ENCODE measurements at places on chromosomes 5 and 9.

- DNase-seq, result no peak
These were observed 687.8 kb downstream of the SLCO4C1 start for GRCh38 chr5:101608322-101608721.

GRCh38 chr5:36722900-36723299 lies 116.5 kb downstream of the SLC1A3 start:
- no peak for DNase-seq

DNA sequence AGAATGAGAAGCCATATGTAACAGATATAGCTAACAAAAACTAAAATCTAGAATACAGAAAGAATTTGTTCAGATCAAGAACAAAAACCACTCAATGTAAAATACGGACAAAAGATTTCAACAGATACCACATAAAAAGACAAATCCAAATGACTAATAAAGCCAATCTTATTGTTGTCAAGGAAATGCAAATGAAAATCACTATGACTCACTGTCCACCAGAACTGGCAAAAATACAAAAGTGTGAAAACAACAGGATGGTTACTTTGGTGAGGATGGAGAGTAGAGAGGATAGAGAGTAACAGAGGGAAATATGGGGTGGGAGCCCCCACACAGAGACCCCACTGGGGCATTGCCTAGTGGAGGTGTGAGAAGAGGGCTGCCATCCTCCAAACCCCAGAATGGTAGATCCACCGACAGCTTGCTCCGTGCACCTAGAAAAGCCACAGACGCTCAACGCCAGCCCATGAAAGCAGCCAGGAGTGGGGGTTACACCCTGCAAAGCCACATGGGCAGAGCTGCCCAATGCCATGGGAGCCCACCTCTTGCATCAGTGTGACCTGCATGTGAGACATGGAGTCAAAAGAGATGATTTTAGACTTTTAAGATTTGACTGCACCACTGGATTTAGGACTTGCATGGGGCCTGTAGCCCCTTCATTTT lies 15.2 kb upstream of the RHOBTB3 start:
- no peak for DNase-seq

- no peak for DNase-seq
These were observed 83.6 kb downstream of the ERMP1 start for GRCh38 chr9:5749306-5749705.

DNA sequence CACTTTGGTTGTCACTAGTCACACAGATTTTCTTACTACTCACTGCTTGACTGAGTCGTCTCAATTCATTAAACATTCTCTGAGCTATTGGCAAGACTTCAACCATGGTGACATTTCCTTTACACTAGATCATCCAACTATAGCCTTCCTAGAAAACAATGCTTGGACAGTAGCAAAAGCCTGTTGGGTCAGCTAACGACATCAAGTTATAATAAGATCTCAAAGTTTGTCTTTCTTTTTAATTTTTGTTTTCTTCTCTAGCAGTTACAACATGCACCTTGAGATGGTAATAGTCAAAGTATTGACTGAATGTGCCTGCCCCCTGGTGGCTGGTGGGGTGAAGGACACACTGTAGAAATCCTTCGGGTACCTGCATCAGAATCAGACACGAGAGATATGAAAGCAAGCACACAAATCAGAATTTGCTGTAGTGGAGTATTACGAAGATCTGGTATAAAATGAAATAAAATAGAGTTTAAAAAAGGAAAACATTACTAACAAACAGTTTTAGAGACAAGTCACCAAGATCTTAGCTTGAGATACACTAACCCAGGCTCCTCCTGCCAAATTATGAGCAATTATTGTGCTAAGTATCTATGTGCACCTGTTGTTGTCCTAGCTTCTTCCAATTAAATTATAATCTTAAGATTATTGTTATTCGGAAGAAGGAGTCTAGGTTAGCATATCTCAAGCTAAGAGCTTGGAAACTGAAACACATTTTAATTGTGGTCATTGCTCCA lies 81.2 kb downstream of the ARL15 start:
- DNase-seq, result peak; percentile 33

DNA sequence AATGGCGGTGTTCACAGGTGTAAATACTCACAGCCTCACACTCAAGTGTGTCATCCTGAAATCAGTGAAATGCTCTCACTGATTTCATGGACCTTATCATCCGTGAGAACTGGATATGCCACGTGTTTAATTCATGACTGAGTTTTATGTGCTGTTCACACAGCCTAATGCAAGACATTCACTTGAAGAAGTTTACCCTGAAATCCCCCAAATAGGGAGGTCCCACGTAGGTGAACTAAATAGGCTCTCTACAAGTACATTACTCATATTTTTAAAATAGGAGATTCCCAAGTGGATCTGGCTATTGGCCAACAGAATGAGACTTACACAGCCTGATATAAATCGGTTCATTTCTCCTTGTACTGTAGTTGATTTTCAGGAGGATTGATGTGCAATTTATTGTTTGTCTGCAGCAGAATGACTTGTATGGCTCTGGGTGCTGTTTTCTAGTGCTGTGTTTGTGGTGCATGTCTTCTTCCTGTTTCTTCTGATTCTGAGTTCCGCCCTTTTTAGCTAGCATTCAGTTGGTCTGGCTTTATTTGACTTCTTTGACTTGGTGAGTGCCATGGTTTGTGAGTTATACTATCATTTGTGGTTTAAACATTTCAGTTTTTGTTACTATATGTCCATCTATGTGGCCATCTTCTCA lies 25.1 kb downstream of the TRIO start:
- DNase-seq, result peak; percentile 54

DNA sequence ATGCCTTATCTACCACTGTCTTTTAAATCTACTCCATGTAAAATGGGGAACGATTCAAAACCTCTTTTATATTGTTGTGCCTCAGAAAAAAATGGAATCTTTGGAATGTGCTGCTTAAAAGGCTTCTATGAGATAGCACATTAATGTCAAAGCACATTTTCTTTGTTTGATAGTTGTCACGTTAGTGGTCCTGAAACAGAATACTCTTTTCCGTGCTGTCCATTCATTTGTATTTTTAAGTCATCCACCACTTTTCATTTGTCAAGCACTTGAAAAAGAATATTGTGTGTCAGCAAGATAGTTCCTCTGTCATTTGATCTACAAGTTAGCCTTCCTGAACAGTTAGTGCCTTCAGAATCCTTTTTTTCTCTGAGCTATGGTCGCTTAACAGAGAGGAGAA lies 246.9 kb downstream of the MAST4 start:
- no peak for DNase-seq

DNA sequence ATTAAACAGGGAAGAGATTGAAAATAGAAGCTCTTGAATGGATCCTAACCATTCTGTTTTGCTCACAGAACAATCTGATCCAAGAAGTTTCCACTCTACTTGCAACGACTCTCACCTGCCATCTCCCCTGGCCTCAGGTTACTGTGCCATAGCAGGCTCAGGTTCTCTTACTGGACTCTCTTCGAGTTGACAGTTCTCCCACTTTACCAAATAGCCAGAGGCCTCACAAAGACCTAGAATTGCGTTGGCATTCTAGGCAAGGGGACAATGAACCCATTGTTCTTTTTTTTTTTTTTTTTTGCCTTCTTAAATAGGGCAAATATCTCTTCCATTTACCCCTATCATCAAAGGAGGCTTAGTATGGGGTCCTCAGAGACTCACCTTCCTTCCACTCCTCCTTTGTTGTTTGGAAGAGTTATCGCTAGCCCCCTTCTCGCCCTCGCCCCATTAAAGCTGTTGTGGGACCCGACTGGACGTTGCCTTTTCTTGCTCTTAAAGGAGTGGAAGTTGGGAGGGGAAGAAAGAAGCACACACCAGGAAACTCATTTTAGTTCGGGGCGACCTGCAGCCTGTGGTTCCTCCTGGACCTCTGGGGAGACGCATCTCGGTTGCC lies 688 bp upstream of the PLPPR1 start:
- no peak for DNase-seq

DNA sequence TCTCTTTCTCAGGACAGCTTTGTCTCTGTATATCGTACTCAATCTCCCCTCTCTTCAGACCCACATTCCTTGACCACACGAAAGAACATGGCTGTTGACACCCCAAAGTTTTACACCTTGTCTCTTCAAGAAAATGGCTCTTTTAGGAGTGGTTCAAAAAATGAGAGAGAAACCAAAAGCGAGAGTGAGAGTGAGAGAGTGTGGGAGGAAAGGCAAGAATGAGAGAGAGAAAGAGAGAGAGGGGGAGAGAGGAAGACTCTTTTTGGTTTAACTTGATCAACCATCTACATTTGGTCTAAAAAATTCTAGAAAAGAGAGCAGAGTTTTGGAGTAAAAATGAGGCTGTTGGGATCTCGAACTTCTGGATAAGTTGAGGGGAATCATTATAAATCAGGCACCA lies 581.8 kb upstream of the WWC1 start:
- no peak for DNase-seq

GRCh38 chr9:17005056-17005823 lies 129.6 kb upstream of the CNTLN start:
- DNase-seq, result no peak

DNA sequence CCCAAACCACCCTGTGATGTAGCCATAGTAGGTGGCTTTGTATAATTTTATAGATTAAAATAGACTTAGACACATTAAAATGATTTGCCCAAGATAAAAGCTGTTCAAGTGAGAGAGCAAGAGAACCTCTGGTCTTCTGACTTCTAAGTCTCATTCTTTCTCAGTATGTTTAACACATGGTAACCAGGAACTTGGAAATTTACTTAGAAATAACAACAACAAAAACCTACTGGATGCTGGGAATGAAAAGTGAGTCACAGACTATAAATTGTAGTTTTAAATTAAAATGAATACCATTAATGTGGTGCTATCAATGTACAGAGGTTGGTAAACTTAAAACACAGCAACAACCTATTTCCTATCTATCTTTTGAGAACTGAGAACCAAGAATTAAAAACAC lies 30.4 kb downstream of the HMGCR start:
- no peak for DNase-seq

GRCh38 chr9:95451065-95451426 lies 65.7 kb downstream of the PTCH1 start:
- no peak for DNase-seq

Data from MV-4-11 (cell line).